ENCODE measurements at places on chromosomes 12 and 14.

DNA sequence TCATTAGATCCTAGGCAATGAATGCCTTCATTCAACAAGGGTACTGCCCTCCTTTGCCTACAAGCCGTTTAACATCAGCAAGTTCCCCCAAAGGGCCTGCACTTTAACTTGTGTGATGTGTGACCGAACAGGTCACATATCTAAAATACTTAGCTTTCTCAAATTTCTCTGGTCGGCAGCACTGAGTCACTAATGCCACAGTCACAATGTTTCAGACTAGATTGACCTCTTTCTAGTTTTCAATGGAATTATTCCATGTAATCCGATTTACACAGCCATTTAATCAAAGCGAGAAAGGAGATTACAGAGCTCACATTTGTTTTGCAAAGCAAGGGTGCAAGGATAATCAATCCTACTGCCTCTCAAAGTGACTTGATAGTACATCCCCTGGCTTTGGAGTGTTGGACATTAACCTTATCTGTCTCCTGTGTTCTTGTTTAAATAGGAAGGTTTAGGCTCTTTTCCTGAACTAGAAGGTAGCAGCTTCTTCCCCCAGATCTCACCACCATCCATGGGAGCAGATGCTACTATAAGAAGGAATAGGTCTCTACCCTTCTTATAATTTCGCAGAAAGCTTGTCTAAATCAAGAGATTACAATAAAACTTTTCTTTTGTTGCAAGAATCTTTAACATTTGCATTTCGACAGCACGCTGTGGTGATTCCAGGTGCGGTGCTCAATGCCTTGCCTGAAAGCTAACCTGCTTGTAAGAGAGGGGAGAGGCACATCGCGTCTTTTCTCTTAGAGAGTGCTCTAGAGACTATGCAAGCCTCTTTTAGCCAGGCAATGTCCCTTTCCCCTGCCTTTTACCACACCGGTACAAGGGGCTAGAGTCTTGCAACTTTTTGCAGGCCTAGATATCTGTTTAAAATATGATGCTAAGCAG is 1.8 kb downstream of the KITLG start:
- DNase-seq, result no peak

DNA sequence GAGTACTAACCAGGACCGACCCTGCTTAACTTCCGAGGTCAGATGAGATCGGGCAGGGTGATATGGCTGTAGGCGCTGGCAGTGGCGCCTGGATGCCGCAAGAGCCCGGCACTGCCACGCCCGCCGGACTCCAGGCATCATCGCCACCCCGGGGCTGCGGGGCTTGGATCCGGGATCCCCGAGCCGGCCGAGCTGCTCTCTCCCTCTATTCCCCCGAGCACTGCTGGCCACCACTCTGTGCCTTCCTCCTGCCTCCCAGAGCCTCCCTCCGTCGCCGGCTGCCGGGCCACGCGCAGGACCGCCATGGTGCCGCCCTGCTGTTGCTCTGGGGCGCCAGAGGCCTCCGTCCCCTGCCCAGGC is 153.2 kb upstream of the ALG10B start:
- no peak for DNase-seq

- no peak for DNase-seq
These were observed 39.2 kb downstream of the LTBP2 start for GRCh38 chr14:74572726-74573301.

DNA sequence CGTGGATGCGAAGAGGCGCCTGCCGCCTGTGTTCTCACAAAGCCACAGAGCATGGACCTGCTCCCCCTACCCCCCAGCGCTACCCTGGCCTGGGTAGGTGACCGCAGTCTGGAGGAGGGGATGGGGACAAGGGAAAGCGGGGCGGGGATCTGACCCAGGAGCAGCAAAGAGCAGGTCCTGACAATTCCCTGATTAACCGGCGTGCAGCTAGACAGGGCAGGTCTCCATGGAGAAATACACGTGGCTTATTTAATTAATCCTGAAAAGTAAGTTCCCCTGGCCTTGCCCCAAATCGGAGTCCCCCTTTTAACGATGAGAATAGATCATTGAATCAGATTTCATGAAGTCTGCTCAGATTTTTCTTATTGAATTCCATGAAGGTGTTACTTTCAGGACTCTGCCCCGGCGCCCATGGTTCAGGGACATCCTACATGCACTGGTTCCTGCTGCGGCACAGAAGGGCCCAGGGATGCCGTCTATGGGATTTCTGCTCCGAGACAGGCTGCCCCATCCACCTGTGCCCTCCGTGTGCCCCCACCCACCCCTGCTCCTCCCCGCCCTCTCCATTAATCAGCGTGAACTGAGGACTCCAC is 251.0 kb upstream of the SFSWAP start:
- DNase-seq, result no peak

GRCh38 chr12:50400638-50401499 is at the start of gene LARP4:
TSS of gene LARP4 (plus strand) at chr12:50400885. CDS start at chr12:50401011, 126 bp downstream.
- peak; percentile 94 for DNase-seq

DNA sequence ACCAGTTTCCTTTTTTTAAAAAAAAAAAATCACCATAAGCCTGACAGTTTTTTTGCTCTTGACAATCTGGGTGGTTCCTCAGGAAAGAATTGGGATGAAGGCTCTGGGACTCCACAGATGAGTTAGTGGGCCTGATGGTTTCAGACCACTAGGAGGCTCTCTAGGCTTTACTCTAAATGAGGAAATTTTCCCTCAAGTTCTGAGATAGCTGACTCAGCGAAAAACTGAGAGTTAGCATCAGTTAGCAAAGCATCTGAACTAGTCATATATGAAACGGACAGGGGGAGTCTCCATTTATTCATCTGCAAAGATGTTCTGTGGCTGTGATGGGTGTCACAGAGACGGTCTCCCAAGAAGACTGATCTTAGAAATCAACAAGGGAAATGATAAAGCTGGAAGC is 314.3 kb upstream of the OR4E1 start:
- DNase-seq, result no peak
